ENCODE measurements at places on chromosomes 2 and 18. TPM values are rescaled to one million over a fixed set of nuclear protein-coding genes. Genes with fewer than 3 reads are reported as not detected.

The VIT gene
- total RNA-seq: not detected

DNA sequence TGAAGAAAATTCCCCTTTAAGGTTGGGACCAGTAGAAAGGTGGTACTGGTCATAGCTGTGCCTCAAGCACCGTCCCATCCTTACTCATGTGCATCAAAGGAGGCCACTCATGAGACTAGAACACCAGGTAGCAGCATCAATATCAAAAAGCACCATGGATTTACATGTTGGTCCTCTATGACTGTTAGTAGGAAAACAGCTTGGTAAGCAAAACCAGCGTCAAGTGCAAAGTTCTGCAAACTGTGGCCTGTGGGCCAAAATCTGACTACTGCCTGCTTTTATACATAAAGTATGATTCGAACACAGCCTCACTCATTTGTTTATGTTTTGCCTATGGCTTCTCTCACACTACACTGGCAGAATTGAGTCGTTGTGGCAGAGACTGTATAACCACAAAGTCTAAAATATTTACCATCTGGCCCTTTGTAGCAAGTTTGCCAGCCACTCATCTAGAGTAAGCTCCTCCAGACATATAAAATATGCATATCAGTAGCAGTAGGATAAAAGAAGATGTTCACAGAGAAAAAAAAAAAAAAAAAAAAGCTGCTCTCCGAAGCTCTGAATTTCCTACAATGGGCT is 119.7 kb upstream of the CTNNA2 start:
- DNase-seq: no peak
- H3K27ac ChIP-seq: no peak overlapping the region
- H3K4me3 ChIP-seq: no peak overlapping the region
- H3K36me3 ChIP-seq: no peaks in the 10 kb centered on the region
- no peaks in the 10 kb centered on the region for H3K4me1 ChIP-seq

- H3K36me3 ChIP-seq: no peaks in the 10 kb centered on the region
- peaks cover 7% of the 10 kb centered on the region for H3K27me3 ChIP-seq
- no peak for DNase-seq
- no peaks in the 10 kb centered on the region for H3K4me1 ChIP-seq
- H3K27ac ChIP-seq: no peak overlapping the region
- no peak overlapping the region for H3K4me3 ChIP-seq
Observed at GRCh38 chr2:119408221-119408619, 23.4 kb upstream of the TMEM37 start.

DNA sequence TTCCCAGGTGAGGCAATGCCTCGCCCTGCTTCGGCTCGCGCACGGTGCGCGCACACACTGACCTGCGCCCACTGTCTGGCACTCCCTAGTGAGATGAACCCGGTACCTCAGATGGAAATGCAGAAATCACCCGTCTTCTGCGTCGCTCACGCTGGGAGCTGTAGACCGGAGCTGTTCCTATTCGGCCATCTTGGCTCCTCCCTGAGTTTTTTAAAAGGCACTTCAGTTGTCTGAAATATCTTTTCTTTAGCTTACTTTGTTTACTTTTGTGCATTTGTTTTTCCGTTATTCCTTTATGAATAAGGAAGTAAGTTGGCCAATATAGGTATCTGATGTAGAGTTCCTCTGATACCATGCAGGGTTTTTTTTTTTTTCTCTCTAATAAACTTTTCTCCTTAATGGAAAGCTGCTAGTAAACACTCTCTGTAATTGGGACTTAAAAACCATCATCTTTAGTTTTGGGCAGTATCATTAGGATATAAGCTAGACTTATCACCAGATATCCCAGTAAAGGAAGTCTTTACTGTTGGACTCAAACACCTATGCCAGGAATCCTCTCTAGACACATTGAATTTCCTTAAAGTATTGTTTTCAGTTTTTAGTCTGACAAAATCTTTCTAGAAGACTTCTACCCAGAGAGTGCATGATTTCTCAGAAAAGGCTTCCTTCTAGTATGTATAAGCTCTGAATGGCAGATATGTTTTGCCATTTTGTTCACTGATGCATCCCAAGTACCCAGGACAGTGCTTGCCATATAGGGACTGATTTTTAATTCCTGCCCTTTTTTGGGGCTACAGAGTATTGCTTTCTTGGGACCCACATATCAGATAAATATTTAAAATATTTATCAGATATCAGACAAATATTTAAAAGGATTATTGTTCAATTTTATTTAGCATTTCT is 35.8 kb upstream of the DYSF start:
- peaks cover 11% of the 10 kb centered on the region for H3K4me1 ChIP-seq
- peak overlapping the region; percentile 87 for H3K4me3 ChIP-seq
- H3K27me3 ChIP-seq: no peaks in the 10 kb centered on the region
- DNase-seq: no peak

DNA sequence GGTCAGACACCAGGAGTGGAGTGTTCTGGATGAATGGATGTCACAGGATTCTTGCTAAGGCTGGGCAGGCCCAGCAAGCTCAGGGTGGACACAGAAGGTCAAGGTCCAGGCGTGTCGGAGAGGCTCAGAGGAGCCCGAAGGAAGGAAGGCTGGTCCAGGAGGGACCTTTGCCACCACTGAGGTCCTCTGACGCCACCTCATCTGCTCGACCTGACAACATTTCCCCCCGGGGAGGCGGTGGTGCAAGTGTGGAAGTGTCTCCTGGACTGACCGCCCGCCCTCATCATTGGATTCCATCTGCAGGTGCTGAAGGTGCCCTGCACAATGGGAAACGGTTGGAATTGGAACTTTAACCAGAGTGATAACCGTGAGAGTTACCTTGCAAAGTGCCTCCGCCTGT is 124.6 kb downstream of the RTP5 start:
- no peak overlapping the region for H3K27ac ChIP-seq
- H3K36me3 ChIP-seq: no peaks in the 10 kb centered on the region
- H3K27me3 ChIP-seq: no peaks in the 10 kb centered on the region
- no peak overlapping the region for H3K4me3 ChIP-seq
- H3K4me1 ChIP-seq: no peaks in the 10 kb centered on the region
- DNase-seq: no peak

DNA sequence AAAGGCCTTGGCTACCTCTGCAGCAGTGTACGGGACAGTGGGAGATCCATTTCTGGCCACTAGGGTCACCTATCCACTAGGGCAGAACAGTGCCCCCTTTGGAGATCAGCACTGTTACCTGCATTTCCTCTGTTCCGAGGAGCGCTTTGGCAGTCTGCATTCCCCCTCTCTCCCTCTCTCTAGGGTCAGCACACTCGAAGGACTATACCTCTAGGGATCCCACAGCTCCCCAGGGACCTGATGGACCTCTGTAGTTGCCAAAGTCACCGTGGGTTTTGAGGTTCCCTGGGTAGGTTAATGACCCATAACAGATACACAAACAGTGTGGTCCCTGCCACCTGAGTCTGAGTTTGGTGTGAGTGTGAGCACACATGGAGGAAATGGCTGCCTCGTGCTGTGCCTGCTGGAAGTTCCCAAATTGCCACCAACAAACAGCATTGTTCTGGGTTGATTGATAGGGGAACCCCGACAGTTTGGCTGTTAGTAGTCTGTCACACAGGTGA is 99.8 kb upstream of the VWC2L start:
- H3K27ac ChIP-seq: no peak overlapping the region
- no peaks in the 10 kb centered on the region for H3K36me3 ChIP-seq
- DNase-seq: no peak
- H3K27me3 ChIP-seq: no peaks in the 10 kb centered on the region

GRCh38 chr2:170587922-170588321 is 127.2 kb upstream of the SP5 start:
- peaks cover 10% of the 10 kb centered on the region for H3K27me3 ChIP-seq
- H3K4me1 ChIP-seq: no peaks in the 10 kb centered on the region
- H3K36me3 ChIP-seq: no peaks in the 10 kb centered on the region

DNA sequence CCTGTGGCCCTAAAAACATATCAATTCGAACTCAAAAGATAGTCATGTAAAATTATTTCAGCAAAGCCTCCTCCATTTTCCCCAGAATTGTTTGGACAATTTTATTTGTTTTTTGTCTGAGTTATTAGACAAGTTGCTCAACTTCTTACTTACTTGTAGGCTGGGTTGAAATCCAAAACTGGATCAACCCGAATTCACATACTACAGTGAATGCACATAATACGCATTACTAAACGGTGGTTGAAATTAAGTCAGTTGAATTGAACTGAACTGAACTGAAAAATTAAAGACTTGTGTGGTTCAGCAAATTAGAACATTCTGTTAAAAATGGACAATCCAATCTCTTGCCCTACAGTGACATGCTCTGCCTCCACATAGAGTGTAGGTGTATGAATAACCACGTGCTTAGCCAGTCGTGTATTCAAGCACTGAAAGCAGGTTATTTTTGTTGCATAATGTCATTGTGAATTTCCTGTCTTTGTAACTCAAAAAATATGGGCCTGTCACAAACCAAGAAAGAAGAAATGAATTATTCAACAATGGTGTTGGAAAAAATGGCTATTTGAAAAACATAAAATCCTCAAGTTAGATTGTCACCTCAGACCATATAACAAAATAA is 441.0 kb downstream of the TXNL1 start:
- no peak for DNase-seq
- no peaks in the 10 kb centered on the region for H3K27me3 ChIP-seq
- H3K4me3 ChIP-seq: no peak overlapping the region
- no peaks in the 10 kb centered on the region for H3K4me1 ChIP-seq
- H3K27ac ChIP-seq: no peak overlapping the region

Data from activated T-helper 1 cell treated with anti-CD3 and anti-CD28 coated beads, Interleukin-12 subunit alpha, Interleukin-12 subunit beta, Interleukin-2, Interleukin-4 antibody, amounts not matched to agents 30 ng/mL and 10 ng/mL and 1 ng/mL, durations not matched to agents 14 hours and 24 hours and 36 hours (primary cell).